DMS153 (cell line): ENCODE measurements at places on chromosomes 6 and 20.

DNA sequence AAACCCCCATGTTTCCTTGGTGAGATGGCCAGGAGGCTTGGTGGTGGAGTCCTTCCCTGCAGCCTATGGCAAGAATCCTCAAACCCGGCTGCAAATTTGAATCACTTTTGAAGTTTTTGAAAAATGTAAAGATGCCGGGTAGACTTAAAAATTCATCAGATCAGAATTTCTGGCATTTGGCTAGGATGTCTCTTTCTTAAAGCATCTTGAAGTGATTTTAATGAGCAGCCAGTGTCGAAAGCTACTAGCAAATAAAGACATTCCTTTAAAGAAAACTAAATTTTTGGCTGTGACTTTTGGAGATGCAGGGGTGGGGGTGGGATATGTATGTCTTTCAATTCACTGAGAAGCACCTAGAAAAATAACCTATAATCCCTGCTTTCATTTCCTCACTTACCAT is 25.6 kb upstream of the NOX3 start:
- DNase-seq: no peak

DNA sequence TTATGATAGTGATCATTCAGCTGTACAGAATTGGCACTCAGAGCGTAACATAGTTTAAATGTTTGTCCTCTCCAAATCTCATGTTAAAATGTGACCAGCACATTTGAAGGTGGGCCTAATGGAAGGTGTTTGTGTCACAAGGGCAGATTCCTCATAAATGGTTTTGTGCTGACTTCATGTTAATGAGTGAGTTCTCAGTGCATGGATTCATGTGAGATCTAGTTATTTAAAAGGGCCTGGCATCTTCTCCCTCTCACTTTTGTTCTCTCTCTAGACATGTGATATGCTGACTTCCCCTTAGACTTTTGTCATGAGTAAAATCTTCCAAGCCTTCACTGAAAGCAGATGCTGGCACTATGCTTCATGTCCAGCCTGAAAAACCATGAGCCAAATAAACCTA is 452.4 kb upstream of the PTCHD4 start:
- DNase-seq: no peak

GRCh38 chr6:39439342-39440038 is 117.0 kb upstream of the KCNK16 start:
- DNase-seq: no peak

GRCh38 chr6:37010402-37010892 is 5.0 kb downstream of the FGD2 start:
- no peak for DNase-seq

- DNase-seq: peak; percentile 37
Observed at GRCh38 chr6:93417421-93418013, 1.8 kb downstream of the EPHA7 start.

DNA sequence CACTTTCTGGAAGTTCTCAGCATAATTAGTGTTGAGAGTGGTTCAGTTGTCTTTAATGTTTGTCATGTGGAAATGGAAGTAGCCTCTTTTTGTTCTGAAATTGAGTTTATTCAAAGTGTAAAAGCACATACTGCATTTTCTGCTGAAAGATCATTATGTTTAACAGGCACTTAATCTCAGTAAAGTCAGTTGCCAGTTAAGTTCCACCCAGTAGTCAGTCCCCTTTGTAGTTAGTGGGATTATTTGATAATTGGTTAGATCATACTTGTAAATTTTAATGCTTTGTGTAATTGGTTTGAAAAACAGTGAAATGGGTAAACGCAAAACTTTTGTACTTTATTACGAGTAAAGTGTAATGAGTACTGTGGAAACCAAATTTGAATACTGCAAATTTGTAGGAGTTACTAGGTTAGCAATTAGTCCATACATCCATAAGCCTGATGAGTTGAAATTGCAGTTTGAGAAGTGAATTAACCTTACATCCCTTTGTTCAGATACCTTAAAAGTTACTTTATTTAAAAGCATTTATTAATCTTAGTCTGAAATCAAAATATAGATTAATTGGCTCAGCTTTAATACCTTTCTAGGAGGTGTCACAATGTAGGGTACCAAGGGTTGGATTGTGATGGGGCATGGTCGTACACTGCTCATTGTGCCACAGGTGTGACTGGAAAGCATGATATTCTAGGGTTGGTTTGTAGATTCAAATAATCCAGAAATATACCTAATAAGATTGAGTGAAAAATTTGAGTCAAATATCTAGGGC is 4.4 kb downstream of the SRSF6 start:
- DNase-seq: no peak

- no peak for DNase-seq
Observed at GRCh38 chr6:135305684-135306083, 124.6 kb downstream of the MYB start.

GRCh38 chr6:7127680-7128079 is 19.9 kb downstream of the RREB1 start:
- no peak for DNase-seq

DNA sequence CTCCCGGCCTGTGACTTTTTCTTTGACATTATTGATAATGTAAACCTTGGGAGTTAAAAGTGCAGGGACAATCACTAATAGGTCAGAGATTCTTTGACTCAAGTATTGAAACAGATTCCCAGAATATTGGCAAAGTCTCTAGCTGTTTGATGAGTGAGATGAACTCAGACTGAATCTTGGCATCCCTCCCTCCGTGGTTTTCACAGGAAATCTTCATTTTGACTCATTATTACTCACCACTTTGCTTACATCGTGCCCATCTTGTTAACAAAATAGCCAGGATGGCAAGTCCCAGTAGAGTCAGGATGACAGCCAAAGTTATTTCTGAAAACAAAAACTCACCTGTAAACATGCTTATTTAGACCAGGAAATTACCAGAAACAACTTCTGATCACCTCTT is 2.0 kb downstream of the TSBP1 start:
- DNase-seq: no peak

DNA sequence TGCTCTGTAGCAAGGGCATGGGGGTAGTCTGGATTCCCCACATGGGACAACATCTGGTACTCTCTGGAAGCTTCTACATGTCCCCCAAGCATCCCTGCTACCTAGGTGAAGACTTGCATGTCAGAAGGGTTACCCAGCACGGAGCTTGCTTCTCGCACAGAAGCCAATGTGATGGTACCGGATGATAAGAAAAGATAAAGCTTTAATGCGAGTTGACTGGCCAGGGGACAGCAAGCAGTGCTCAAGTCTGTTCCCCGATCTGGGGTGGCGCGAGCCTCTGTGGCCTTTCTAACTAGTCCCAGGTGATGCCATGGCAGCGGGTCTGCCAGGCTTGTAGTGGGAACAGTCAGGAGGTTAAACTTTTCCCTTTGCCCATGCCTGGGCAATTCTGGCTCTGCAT is 70.0 kb upstream of the TIAM2 start:
- no peak for DNase-seq

- DNase-seq: no peak
Observed at GRCh38 chr20:54773643-54774000, 298.2 kb downstream of the DOK5 start.

- no peak for DNase-seq
Observed at GRCh38 chr20:38108986-38109541, 56.0 kb downstream of the TGM2 start.

GRCh38 chr6:134651519-134651918 is 298.4 kb downstream of the ALDH8A1 start:
- no peak for DNase-seq

GRCh38 chr6:170288091-170288631 is 2.7 kb downstream of the DLL1 start:
- no peak for DNase-seq

- DNase-seq: no peak
Observed at GRCh38 chr6:6920114-6920986, 187.4 kb upstream of the RREB1 start.

GRCh38 chr6:138486249-138487101 is 12.8 kb downstream of the NHSL1 start:
- DNase-seq: peak; percentile 80

- no peak for DNase-seq
Observed at GRCh38 chr6:130848945-130849344, 21.7 kb downstream of the SMLR1 start.

DNA sequence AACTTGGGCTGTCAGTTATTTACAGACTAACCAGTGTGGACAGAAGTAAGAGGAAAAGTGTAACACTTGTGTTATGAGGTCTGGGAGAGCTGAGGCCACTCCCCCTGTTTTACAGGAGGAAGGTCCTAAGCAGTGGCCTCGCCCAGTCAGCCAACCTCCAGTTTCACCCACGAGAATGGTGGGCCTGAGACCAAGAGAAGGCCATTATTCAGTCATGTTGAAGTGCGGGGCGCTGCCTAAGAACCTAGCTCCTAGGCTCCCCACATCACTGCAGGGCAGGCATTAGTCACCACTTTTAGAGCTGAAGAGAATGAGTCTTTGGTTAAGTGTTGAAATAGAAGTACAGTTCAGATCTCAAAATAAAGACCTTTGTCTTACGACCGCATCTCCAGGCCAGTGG is 27.9 kb downstream of the CDYL start:
- no peak for DNase-seq

DNA sequence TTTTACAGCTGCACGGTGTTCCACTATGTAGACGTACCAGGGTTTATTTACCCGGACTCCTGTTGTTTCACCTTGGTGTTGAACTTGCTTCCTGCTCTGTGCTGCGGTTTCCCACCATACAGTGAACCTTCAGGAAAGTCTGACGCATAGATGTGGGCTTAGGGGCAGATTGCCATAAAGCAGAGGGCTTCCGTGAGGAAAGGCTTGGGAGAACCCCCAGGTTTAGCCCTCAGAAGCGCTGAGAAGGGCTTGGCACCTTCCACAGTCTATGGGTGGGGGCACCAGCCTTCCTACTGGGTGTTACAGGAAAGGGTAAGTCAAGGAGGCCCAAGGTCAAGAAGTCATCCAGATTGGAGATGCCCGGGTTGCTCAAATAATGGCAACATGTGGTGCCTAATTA is 19.2 kb upstream of the MRPS18A start:
- no peak for DNase-seq

- no peak for DNase-seq
Observed at GRCh38 chr20:9110365-9110764, 41.5 kb downstream of the PLCB4 start.

- DNase-seq: no peak
Observed at GRCh38 chr6:129353067-129353466, 356.9 kb downstream of the ARHGAP18 start.

DNA sequence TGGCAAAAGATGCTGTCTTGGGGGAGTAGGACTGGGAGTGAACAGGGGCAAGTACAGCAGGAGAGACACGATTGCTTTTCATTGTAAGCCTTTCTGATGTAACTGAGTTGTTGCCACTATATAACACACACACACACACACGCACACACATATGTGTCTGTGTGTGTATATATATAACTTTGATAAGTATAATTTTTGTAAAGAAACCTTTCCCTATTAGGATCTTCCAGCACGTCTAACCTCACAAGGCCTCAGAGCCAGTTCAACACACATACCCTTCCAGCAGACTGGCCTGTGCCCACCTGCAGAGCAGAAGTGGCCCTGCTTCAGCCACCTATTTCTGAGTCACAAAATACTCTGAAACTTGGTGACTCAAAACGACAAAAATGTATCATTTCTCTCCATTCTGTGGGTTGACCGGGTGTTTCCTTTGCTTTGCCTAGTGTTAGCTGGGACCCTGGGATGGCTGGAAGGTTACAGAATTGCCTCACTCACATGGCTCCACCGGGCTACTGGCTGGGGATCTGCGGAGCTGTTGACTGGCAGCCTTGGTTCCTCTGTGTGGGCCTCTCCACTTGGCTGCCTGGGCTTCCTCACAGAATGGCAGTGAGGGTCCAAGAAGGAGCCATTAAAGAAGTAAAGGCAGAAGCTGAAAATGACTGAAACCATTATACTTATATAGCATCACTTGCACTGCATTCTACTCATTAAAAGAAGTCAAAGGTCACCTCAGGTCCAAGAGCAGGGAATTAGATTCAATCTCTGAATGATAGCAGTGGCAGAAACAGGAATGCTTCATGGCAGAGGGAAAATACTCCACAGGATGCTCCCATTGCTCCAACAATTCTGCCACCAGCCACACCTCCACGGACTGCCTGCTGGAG is 126.4 kb downstream of the BANF2 start:
- DNase-seq: no peak

- DNase-seq: no peak
Observed at GRCh38 chr6:137208279-137208678, 10.9 kb downstream of the IFNGR1 start.

DNA sequence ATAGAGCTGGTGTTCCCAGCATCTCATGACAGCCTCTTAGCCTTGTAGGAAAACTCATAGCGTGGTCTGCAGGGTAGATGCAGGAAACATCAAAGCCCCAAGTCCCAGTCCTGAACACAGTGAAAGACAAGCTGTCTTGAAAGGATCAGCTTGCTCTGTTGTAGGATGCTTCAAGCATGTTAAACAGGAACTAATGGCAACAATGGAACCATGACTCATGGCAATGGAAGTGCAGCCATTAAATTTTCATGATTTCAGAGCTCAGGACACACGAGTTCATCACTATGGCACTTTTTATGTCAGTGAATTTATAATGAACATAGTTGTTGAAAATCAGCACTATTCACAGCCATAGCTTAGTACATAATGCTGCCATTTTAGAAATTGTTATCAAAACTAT is 367.7 kb downstream of the KIF16B start:
- no peak for DNase-seq

GRCh38 chr20:6604179-6604578 is 163.3 kb upstream of the BMP2 start:
- DNase-seq: no peak

DNA sequence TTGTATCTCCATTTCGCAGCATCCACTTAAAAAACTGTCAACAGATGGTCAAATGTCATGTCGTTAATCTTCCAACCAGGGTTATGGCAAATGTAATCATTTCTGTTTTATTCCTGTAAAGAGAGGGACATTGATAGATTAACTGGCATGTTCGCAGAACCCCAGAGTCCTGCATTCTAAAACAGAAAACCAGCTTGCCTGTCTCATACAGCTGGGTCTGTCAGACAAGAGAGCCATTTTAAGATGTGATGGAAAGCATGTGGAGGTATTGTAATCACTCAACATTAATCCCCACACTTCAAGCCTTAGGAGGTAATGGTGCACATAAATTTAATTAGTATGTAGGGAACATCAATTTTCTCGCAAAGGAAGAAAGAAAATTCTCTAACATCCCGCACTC is 4.4 kb downstream of the SMLR1 start:
- DNase-seq: no peak

DNA sequence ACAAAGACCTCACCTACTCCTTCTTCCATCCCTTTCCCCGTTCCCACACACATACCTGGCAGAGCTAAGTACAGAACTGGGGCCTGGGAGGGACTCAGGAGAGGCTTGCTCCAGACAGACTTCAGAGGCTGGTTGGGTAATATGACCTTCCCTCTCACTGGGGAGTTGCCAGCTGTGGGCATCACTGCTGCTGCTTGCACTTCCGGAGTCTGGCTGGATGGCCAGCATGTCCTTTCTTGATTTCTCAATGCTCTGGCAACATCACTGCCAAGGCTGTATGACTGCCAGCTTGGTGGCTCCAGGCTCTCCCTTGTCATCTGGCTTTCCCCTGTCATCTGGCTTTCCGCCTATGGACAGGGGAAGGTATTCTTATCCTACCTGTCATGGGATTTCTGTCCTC is 47.8 kb downstream of the CDH22 start:
- peak; percentile 28 for DNase-seq

- peak; percentile 94 for DNase-seq
Observed at GRCh38 chr20:62704341-62704948, 4.2 kb upstream of the NTSR1 start.
